ENCODE measurements at places on chromosomes 2 and 18.

GRCh38 chr2:132871831-132872230 lies 201.8 kb upstream of the LYPD1 start:
- no peak for DNase-seq

- DNase-seq: no peak
Measured at GRCh38 chr2:620471-621302, 56.5 kb downstream of the TMEM18 start.

- DNase-seq: peak; percentile 63
Measured at GRCh38 chr2:73260338-73260984, 23.8 kb downstream of the FBXO41 start.

- DNase-seq: no peak
Measured at GRCh38 chr18:42131066-42131929, 176.3 kb downstream of the PIK3C3 start.

- peak; percentile 14 for DNase-seq
Measured at GRCh38 chr2:24050041-24050979, 769 bp downstream of the FKBP1B start.

GRCh38 chr2:184936761-184937160 lies 338.4 kb downstream of the ZNF804A start:
- peak; percentile 41 for DNase-seq

GRCh38 chr18:48754993-48755473 lies 195.7 kb downstream of the SMAD7 start:
- peak; percentile 51 for DNase-seq

GRCh38 chr18:49177812-49178211 lies 227.0 kb upstream of the SMAD7 start:
- peak; percentile 68 for DNase-seq

- no peak for DNase-seq
Measured at GRCh38 chr2:108929807-108930425, 59.1 kb downstream of the EDAR start.

DNA sequence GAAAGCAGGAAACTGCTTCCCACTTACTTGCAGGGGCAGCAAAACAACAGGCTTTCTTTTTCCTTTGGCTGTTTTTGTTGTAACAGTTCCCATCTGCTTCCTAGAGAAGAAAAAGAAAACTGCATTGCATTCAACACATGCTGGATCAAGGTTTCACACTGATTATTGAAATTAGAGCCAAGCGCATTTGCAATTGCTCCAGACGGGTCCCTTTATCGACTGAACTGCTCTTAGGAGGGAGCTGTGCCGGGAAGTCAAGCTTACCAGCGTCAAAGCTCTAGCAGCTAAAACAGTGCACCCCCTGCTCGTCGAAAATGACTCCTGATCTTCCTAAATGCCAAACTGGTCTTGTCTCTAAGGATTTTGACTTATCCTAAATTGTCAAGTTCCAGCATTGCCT lies 164.0 kb upstream of the SESTD1 start:
- no peak for DNase-seq

DNA sequence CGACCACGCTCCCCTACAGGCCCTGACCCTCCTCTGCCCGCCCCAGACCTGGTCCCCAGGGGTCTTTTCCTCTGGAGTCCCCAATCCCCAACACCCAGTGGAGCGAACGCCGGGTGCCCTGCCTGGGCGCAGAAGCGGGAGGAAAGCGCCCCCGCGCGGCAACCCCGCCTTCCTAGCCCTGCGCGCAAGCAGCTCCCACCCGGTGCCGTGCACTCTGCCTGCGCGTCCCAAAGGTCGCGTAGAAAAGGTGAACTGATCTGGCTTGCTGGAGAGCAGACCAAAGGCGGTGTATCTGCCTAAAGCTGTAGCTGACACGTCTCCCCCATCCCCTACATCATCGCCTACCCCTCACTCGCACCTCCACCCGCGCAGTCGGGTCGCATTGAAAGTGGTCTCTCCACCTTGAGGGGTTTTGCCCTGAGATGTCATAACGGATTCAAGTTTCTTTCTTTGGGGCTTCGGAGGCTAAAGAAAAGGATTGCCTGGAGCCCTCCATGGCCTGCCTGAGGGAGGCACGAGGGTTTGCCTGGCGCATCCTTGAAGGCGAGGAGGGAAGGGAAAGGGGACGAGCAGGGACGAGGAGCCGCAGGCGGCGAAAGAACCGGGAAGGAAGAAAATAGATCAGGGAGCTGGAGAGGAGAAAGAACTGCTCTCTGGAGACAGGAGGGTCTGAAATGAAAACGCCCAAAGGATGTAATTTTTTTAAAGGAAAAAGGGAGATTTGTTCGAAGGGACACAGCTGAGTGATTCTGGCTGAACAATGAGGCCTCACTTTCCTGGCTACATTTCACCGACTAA lies 5.8 kb downstream of the GAD1 start:
- DNase-seq: no peak

GRCh38 chr2:218732761-218733158 lies 22.1 kb downstream of the TTLL4 start:
- DNase-seq: peak; percentile 15

DNA sequence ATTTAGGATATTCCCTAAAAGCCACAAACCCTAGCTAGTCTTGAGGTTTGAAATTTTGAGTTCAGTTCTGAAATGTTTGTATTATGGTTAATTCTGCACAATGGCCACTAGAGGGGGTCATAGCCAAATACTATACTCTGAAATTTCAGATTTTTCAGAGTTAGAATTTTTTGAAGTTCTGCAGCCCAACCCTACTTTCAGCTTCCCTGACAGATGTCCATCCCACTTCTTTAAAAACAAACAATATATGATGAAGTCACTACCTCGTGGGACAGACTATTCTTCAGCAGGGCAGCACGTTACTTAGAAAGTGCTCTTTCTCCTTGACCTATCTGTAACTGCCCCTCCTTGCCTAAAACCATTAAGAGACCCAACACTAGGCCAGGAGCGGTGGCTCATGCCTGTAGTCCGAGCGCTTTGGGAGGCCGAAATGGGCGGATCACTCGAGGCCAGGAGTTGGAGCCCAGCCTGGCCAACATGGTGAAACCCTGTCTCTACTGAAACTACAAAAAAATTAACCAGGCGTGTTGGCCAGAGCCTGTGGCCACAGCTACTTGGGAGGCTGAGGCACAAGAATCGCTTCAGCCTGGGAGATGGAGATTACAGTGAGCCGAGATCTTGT lies 48.2 kb upstream of the PAPOLG start:
- DNase-seq: peak; percentile 59

GRCh38 chr2:8541223-8541622 lies 140.6 kb upstream of the ID2 start:
- no peak for DNase-seq

DNA sequence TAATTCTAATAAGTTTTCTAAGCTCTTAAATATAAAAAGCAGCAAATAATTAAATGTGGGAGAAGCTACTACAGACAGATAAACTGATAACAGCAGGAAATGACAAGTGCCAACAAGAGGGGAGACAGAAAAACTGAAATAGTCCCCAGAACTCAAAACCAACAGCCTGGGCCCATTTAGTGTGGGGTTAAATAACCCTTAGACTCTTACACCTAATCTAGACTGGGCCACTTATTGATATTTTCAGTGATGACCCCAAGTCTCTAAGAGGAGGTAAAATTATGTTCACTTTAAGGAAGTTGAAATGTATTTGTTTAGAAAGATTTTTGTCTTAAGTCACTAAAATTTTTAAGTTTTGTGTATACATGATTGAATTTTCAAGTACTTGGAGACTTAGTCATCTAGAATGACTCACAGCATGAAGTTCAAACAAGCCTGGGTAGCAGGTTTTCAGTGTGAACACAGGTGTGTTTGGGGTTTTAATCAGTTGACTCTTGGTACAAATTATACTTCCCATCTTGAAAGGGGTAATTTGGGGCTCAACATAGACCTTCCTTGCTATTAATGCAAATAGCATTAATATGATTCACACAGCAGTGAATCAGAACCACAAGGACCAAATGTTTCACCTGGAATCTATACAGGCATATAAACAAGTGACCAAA lies 54.9 kb upstream of the MYO3B start:
- DNase-seq: peak; percentile 26

DNA sequence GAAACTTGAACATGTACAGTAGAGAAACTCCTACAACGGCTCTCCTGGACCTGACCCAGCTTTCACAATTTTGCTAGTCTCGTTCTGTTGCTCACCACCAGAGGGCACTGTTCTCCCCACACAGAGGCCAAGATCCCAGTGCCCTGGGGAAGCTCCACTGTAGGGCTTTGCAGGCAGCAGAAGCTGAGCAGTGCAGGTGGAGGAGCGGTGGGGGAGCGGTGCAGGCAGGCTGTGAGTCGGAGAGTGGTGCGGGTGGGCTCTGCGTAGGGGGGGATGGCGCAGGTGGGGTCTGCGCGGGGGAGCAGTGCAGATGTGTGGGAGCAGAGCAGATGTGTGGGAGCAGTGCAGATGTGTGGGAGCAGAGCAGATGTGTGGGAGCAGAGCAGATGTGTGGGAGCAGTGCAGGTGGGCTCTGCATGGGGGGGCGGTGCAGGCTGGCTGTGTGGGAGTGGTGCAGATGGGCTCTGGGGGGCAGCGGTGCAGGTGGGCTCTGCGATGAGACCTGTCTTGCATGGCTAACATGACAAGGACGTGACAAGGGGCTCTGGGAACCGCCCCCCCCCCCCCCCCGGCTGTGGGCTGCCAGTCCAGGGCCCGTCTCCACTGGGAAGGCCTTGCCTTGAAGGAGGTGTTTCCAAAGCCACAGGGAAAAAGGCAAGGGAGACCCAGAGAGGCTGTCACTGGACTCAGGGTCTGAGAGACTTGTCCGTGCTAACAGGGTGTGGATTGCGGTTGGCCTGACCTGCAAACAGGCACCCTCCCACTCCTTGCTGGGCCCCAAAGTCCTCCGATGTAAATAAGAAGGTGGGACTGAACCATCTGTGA lies 7.3 kb downstream of the CYS1 start:
- peak; percentile 91 for DNase-seq

GRCh38 chr2:164839914-164840457 lies 1.6 kb downstream of the COBLL1 start:
- peak; percentile 48 for DNase-seq

GRCh38 chr18:66300141-66300540 lies 303.7 kb downstream of the CDH19 start:
- no peak for DNase-seq

GRCh38 chr18:5900262-5900661 lies 4.9 kb upstream of the TMEM200C start:
- peak; percentile 39 for DNase-seq

DNA sequence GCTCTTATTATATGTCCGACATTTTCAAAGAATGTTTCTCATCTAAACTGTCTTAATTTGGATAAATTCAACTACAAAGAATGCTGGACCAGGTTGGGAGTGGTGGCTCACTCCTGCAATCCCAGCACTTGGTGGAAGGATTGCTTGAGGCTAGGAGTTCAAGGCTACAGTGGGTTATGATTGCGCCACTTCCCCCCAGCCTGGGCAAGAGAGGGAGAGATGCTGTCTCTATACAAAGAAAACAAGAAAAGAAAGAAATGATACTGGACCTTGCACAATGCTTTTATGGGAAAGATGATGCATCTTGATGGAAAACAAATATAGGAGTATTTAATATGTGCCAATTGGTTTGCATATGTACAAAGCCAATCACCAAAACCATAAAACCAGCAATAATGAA lies 296.7 kb downstream of the LPIN1 start:
- no peak for DNase-seq

- DNase-seq: no peak
Measured at GRCh38 chr2:211755187-211755586, 783.4 kb downstream of the ERBB4 start.

- DNase-seq: no peak
Measured at GRCh38 chr2:188314314-188315054, 22.8 kb downstream of the GULP1 start.
